ENCODE measurements at places on chromosomes 6 and 20.

DNA sequence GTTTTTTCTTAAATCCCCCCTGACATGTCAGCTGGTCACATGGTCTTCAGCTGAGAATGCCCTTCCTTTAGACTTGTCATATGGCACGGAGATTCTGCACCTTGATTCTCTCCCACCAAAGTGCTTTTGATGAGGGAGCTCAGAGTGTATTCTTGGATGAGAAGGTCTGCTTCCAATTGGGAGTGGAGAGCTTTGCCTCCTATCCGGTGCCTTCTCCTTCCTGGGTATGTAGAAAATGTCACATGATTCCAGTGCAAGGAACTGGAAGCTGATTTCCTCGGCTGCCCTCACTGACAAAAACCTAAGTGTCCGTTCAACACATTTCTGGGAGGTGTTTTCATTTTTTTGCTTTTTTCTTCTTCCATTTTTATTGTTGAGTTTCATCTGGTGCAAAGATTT lies 197.2 kb downstream of the TFAP2C start:
- no peak for DNase-seq

- no peak for DNase-seq
Observed at GRCh38 chr20:43716757-43717615, 9.8 kb downstream of the GTSF1L start.

- no peak for DNase-seq
Observed at GRCh38 chr6:20732896-20733295, 198.6 kb downstream of the CDKAL1 start.

GRCh38 chr6:105346052-105346451 lies 56.8 kb downstream of the PREP start:
- peak; percentile 79 for DNase-seq

GRCh38 chr6:81999826-82000225 lies 247.3 kb upstream of the TENT5A start:
- no peak for DNase-seq

DNA sequence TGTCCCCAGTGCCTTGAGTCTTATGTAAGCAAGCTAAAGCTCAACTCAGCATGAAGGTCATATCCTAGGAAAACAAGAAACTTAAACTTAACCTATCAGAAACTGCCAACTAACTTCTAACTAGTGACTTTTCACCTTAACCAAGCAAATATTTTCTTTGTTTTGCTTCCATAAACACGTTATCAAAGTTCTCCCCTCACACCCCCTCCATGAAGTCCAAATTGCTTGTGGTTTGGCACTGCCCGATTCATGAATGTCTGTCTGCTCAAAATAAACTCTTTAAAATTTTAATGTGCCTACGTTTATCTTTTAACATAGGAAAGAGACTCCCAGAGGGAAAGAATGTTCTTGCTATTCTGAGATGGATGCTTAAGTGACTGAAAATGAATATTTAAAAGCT lies 34.9 kb downstream of the GSTA2 start:
- no peak for DNase-seq

GRCh38 chr6:33017694-33018353 lies 8.4 kb upstream of the HLA-DOA start:
- no peak for DNase-seq

DNA sequence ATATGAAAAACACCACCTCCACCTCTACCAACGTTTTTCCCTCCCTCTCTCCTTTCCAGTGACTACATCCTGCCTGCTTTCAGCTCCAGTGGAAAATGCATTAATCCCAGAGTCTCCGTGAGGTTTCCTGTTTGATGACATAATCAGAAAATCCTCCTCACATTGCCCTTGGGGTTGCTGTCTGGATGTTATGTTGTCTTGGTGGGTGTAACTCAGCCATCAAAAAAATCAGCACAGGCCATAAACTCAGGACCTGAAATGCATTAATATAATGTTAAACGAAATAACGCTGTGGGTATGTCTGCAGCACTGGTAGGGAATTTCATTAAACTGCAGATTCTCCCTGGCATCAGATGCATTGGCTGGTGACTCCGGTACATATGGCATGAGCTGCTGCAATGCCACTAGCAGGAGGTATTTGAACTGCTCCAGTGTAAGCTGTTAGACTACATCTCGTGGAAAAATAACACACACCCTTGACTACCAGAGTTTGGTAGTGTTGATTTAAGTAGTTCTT lies 297.8 kb downstream of the PRL start:
- peak; percentile 66 for DNase-seq

DNA sequence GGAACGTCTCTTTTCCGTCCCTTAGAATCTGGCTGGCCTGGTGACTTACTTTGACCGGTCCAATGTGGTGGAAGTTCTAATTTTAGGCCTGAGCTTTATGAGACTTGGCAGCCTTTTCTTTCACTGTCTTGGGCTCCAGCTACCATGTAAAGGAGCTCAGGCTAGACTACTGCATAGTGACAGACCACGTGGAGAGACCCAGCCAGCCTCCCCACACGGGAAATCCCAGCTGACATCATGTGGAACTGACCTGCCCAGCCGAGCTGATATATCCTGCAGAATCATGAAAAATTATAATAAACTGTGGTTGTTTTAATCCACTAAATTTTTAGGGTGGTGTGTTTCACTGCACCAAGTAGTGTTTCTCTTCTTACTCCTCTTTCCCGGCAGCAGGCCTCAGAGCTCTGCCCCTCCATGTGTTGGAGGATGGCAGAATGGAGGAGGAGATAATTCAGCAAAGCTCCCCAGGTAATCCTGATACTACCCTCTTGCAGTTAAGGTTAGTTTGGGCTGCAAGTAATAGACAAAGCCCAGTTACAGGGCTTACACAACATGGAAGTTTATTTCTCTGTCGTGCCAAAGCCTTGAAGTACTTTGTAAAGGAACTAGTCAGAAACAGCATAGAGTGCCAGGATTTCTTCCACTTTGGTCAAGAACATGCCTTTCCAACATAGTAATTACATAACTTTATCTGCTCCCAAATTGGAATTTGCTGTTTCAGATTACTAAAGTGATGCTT lies 87.5 kb downstream of the SH3BGRL2 start:
- peak; percentile 5 for DNase-seq

DNA sequence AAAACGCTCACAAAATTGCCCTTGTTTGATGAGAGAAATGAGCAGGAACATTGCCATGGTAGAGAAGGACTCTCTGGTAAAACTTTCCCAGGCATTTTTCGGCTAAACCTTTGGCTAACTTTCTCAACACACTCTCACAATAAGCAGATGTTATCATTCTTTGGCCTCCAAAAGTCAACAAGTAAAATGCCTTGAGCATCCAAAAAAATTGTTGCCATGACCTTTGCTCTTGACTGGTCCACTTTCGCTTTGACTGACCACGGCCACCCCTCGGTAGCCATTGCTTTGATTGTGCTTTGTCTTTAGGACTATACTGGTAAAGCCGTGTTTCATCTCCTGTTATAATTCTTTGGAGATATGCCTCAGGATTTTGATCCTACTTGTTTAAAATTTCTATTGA lies 41.1 kb upstream of the PREP start:
- no peak for DNase-seq

- DNase-seq: no peak
Observed at GRCh38 chr6:100099189-100100074, 105.4 kb upstream of the MCHR2 start.

DNA sequence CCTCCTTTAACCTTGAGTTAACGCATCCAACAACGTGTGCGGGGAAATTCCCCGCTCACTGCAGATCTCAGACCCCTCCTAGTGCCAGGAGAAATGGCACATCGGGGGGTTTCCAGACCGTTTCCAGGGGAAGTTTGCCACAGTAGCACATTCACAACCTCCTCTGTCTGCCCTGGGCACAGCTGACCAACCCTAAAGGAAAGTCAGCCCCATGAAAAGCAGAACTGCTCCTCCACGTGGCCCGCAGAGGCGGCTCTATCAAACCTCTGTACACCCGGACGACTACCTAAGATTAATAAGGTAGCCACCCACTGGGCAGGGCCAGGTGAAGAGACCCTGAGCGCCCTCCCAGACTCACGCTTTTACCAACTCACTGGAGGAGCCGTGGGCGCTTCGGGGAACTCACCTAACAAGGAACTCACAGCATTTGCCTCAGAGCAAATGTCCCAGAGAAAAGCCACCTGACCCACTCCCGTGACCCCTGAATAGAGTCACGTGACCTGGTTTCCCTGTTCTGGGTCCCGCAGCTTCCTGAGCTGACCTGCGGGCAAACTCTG lies 93.1 kb downstream of the PRND start:
- no peak for DNase-seq

GRCh38 chr6:125869427-125869826 lies 78.7 kb downstream of the NCOA7 start:
- DNase-seq: no peak

DNA sequence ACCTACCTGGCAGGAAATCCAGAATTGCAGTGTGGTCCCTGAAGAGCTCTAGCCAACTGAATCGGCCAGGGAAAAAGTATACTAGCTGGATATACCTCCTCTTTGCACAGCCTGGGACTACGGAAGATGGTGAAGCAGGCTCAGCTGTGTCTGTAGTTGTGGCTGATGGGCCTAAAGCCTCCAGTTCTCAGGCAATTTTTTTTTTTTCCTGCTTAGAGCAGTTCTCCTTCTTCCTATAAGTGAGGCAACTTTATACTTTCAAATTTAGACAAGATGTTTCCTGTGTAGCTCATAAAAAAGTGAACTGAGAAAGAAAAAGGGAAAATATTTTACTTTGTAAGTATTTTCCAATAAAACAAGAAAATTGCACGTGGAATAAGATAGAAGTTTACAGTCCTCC lies 172.9 kb downstream of the CARMIL1 start:
- no peak for DNase-seq

- DNase-seq: no peak
Observed at GRCh38 chr20:44010162-44010704, 95.6 kb downstream of the TOX2 start.

DNA sequence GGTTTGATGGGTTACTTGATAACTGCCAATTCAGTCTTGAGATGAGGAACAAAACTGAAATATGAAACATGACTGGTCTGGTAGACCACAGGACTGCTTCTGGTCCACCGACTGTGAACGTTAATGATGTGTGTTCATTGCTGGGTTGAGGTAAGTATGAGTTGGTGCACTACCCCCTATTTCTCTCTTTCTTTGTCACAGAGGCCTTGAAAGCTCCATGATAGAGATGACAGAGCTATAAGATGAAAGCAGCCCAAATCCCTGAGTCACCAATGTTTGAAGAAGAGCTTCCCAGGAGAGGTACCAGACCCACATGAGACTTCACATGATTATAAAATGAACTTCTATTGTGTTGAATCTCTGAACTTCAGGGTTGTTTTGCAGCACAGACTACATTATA lies 555.5 kb downstream of the PTPRT start:
- DNase-seq: no peak

GRCh38 chr6:21707524-21708319 lies 114.2 kb downstream of the SOX4 start:
- no peak for DNase-seq

- DNase-seq: peak; percentile 27
Observed at GRCh38 chr6:158605266-158605878, 39.2 kb downstream of the DYNLT1 start.

DNA sequence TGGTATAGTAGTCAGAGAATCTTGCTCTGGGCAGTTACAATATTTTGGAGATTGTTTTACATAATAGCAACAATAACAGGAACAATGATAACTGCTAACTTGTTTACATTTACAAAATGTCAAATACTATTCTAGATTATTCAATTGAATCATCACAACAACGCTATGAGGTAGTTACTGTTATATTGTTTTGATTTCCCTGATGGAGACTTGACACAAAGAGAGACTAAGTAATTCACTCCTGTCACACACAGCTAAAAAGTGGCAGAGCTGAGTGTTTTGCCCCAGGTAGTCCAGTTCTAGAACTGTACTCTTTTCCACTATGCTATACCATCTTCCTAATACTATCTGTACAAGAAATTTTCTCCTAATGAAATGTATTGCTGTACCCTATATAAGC lies 356.1 kb downstream of the LAMA2 start:
- no peak for DNase-seq

- DNase-seq: no peak
Observed at GRCh38 chr6:6545616-6546317, 42.8 kb upstream of the LY86 start.

- DNase-seq: no peak
Observed at GRCh38 chr20:20747298-20747697, 34.9 kb upstream of the RALGAPA2 start.

GRCh38 chr6:8678466-8678865 lies 243.1 kb upstream of the SLC35B3 start:
- DNase-seq: no peak

DNA sequence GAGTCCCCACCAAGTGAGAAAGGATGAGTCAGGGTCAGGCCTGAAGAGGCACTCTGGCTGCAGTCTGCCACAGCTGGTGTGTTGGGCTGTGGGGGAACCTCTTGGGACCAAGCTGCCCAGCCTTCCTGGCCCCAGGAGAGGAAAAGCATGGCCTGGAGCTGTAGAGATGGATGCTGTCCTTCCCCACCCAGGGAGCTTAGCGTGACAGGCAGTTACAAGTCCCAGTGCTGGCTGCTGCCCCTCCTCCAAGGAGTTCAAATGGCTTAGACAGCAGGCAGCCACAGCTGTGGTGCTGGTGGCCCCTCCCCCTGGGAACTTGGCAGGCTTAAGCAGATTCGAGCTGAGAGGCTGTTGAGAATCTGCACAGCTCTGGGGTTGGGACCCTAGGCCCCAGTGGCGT lies 253.2 kb downstream of the PLCB1 start:
- no peak for DNase-seq

DNA sequence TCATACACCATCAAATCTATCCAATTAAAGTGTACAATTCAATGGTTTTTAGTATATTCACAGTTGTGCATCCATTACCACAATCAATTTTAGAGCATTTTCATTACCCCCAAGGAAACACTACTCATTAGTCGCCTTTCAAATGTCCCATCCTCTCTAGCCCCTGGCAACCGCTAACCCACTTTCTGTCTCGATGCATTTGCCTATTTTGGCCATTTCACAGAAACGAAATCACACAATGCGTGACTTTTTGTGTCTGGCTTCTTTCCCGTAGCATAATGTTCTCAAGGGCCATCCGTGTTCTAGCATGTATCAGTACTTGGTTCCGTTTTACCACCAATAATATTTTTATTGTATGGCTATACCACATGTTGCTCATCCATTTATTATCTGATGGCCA lies 51.7 kb downstream of the PPP1R3G start:
- no peak for DNase-seq

GRCh38 chr6:155493026-155493693 lies 37.5 kb upstream of the NOX3 start:
- no peak for DNase-seq

- DNase-seq: no peak
Observed at GRCh38 chr6:43264599-43265145, 21.4 kb downstream of the TTBK1 start.
